ENCODE measurements at places on chromosomes 7 and 10. TPM values are rescaled to one million over a fixed set of nuclear protein-coding genes. Genes with fewer than 3 reads are reported as not detected.

DNA sequence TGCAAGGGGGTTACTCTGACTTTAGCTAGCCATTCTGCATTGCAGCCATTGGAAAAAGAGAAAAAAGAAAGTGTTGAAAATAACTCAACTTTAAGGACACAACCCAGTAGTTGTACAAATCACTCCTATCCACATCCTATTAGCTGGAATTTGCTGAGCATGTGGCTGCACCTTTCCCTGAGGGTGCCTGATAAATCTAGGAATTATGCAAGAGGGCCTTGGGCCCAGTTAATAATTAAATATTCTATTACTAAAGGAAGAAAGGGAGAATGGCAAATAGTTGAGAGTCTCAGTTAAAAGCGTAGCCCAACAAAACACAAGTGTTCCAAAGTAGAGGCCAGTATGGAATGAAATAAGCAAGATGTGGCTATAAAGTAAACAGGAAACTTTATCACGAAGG is 200.9 kb upstream of the CNTNAP2 start:
- H3K27ac ChIP-seq = no peak overlapping the region
- no peaks in the 10 kb centered on the region for H3K4me1 ChIP-seq
- no peaks in the 10 kb centered on the region for H3K36me3 ChIP-seq
- no peak for DNase-seq
- no peak overlapping the region for H3K4me3 ChIP-seq

DNA sequence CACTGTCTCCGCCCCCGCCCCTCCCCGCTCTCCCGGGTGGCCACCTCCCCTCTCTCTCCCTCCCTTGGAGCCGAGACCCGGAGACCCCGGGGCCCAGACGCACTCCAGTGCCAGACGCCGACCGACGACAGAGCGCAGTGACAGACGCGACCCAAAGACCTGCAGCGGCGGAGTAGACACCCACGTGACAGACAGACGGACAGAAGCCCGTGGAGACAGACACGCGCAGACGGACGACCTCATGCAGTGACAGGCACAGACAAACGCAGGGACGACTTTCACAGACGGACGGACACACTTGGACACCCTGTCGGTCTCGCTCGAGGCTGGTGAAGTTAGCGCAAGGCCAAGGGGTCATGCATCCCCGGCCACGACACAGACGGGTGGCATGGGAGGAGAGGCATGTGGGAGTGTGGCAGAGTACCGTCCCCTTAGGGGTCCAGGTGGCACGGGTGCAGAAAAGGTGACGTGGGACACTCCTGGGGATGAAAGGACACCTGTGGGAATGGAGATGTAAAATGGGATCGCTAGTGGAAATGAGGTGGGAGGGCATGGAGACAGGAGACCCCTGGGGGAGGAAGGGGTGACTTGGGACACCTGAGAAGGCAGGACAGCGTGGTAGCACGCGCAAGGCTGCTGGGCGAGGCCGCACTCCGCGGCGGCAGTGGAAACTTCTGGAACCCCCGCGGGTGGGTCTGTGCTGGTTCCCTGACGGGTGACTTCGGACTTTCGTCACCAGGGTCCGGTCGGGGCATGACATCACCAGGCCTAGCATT is 456 bp upstream of the ACHE start:
- DNase-seq = no peak
- H3K27ac ChIP-seq = peak overlapping the region; percentile 57
- H3K4me3 ChIP-seq = peak overlapping the region; percentile 37
- H3K36me3 ChIP-seq = peaks cover 23% of the 10 kb centered on the region

GRCh38 chr7:83947260-83947659 is 247.3 kb downstream of the SEMA3A start:
- no peak overlapping the region for H3K4me3 ChIP-seq
- no peaks in the 10 kb centered on the region for H3K4me1 ChIP-seq
- H3K36me3 ChIP-seq = no peaks in the 10 kb centered on the region

- no peaks in the 10 kb centered on the region for H3K27me3 ChIP-seq
- H3K4me3 ChIP-seq = no peak overlapping the region
- DNase-seq = no peak
- H3K4me1 ChIP-seq = no peaks in the 10 kb centered on the region
- peaks cover 49% of the 10 kb centered on the region for H3K36me3 ChIP-seq
- no peak overlapping the region for H3K27ac ChIP-seq
Observed at GRCh38 chr7:99027241-99027640, 116.7 kb downstream of the SMURF1 start.

GRCh38 chr10:72008096-72008981 is 44.1 kb downstream of the CHST3 start:
- no peak overlapping the region for H3K4me3 ChIP-seq
- no peaks in the 10 kb centered on the region for H3K27me3 ChIP-seq
- H3K4me1 ChIP-seq = peaks cover 77% of the 10 kb centered on the region
- H3K36me3 ChIP-seq = peaks cover 33% of the 10 kb centered on the region
- DNase-seq = no peak
- peak overlapping the region; percentile 84 for H3K27ac ChIP-seq

DNA sequence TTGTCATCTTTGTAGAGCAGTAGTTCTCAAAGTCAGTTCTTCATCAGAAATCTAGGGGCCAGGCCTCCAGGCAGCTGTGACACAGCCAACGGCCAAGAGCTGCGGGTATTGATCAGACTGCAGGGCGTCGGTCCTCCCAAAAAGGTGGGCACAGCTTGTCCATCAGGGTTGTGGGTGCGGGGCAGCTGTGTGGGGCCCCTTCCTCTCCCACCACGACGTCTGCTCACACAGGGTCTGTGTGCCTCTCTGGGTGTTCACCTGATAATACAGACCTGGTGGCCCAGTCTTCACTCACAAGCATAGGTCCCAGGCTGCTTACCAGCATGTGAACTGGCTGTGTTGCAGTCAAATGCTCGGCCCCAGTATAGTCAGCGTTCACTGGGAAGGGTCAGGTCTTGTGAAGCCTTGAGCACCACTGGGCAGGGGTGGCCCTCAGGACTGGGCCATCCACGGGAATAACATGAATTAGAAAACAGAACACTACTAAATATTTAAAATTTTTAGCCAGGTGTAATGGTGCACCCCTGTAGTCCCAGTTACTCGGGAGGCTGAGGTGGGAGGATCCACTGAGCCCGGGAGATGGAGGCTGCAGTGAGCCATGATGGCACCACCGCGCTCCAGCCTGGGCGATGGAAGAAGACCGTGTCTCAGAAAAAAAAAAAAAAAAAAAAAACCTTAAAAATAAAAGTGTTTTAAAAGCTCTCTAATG is 102.8 kb upstream of the DIP2C start:
- H3K36me3 ChIP-seq = peaks cover 9% of the 10 kb centered on the region
- no peak for DNase-seq
- H3K4me1 ChIP-seq = peaks cover 22% of the 10 kb centered on the region
- no peak overlapping the region for H3K4me3 ChIP-seq

GRCh38 chr10:77279207-77279606 is 358.4 kb downstream of the KCNMA1 start:
- no peak overlapping the region for H3K27ac ChIP-seq
- no peaks in the 10 kb centered on the region for H3K36me3 ChIP-seq
- DNase-seq = no peak
- peaks cover 8% of the 10 kb centered on the region for H3K4me1 ChIP-seq
- peaks cover 7% of the 10 kb centered on the region for H3K27me3 ChIP-seq

DNA sequence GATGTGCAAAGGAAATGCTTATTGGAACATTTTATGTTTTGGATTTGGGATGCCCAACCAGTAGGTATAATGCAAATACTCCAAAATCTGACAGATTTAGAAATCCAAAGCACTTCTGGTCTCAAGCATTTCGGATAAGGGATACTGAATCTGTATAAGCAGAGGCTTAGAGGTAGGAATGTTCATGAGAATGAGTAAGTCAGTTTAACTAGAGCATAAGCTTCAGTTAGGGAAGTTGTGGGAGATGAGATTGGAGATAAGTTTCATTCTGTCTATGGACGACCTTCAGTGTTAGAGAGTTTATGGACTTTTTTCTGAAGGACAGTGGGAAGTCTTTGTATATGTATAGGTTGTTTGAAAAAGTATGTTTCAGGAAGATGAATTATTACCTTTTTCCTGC is 10.4 kb downstream of the TAX1BP1 start:
- no peaks in the 10 kb centered on the region for H3K27me3 ChIP-seq
- peaks cover 8% of the 10 kb centered on the region for H3K36me3 ChIP-seq
- no peaks in the 10 kb centered on the region for H3K4me1 ChIP-seq
- no peak overlapping the region for H3K27ac ChIP-seq
- H3K4me3 ChIP-seq = no peak overlapping the region

DNA sequence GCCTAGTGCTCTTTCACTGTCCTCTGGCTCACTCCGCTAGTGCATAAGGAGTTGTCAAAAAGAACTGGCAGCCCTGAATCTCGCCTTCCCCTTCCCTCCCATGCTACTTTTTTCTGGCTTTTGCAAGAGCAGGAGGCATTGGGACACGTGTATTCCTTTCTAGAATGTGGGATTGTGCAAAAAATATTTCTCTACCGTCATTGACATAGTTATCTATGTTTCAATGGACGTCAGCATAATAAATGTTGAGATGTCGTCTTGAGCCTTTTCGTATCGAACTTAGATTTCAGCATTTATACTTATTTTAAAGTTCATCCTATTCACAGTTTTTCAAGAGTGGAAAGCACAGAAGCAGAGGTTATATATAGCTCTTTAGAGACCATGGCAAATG is 727 bp downstream of the ING3 start:
- H3K4me3 ChIP-seq = peak overlapping the region; percentile 87
- H3K4me1 ChIP-seq = no peaks in the 10 kb centered on the region
- no peak for DNase-seq
- H3K36me3 ChIP-seq = peaks cover 5% of the 10 kb centered on the region

DNA sequence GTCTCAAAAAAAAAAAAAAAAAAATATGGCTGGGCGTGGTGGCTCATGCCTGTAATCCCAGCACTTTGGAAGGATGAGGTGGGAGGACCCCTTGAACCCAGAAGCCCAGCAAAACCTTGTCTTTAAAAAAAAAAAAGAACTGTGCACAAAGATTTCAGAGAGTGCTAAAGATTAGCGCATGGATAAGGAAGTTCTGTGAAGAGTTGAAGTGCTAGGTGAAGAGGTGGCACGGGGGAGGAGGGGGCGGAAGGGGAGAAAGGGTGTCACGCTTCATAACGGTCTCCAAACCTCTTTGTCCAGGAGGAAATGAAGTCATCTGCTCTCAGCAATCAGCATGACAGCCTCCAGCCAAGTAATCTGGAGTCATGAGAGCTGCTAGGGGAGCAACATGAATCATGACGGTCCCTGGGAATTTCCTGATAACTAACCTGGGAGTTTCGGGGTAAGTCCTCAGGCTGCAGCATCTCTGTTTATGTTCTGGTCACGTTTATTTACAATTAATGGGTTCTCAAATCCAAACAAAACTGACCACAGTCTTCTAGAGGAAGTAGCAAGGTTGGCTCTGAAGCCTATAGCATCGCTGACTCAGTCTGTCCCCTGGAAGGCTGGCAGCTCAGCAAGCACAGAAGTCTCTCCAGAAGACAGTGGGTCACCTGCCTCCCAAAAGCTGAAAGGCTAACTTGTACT is 1.9 kb upstream of the PLAU start:
- H3K4me1 ChIP-seq = peaks cover 28% of the 10 kb centered on the region
- H3K36me3 ChIP-seq = no peaks in the 10 kb centered on the region
- H3K27me3 ChIP-seq = peaks cover 14% of the 10 kb centered on the region
- no peak overlapping the region for H3K27ac ChIP-seq
- no peak for DNase-seq
- no peak overlapping the region for H3K4me3 ChIP-seq

- H3K4me3 ChIP-seq = peak overlapping the region; percentile 77
- peaks cover 12% of the 10 kb centered on the region for H3K4me1 ChIP-seq
- peaks cover 22% of the 10 kb centered on the region for H3K27me3 ChIP-seq
- no peaks in the 10 kb centered on the region for H3K36me3 ChIP-seq
- DNase-seq = no peak
- peak overlapping the region; percentile 16 for H3K27ac ChIP-seq
Observed at GRCh38 chr7:116672596-116673456, 830 bp downstream of the MET start.

- H3K27me3 ChIP-seq = no peaks in the 10 kb centered on the region
- no peak overlapping the region for H3K27ac ChIP-seq
- no peak for DNase-seq
Observed at GRCh38 chr10:124266468-124267230, 152.1 kb downstream of the OAT start.

GCK gene
- total RNA-seq = 5.1 TPM

CYP2W1 gene
- 1.8 TPM for total RNA-seq

HOXA6 gene
- 12.5 TPM for total RNA-seq

PON3 gene
- 3.5 TPM for total RNA-seq

MYO3A gene
- 4.5 TPM for total RNA-seq

All from spinal cord (tissue), 10 donors.